ENCODE measurements at places on chromosomes 4 and X.

DNA sequence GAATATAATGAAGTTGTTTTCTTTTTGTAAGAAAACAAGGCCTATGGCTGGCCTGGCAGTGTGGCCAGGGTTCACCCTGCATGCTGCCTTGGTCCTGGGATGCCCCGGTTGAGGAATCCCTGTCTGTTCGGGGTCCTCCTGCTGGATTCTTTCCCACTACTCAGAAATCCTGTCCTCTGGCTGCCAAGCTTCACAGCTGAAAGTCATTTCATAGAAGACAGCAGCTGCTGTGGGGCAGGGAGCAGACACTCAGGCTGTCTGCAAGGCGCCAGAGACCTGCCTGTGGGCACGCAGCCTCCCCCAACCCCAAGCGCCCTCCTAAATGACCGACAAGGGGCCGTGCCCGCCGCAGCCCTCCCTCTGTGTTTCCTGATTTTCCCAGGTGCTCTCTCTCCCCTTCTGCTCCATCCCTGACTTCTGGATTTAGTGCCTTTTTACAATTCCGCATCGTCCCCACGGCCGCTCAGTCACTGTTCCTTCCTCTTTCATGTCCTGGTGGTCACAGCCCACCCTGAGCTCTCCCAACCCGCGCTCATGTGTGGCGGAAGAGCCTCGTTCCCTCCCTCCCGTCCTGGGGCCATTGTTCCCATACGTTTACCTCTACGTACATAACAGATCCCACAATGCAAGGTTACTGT is 27.5 kb downstream of the ZFYVE28 start:
- peaks cover 28% of the 10 kb centered on the region for H3K4me1 ChIP-seq
- peaks cover 9% of the 10 kb centered on the region for H3K27me3 ChIP-seq
- no peak overlapping the region for H3K27ac ChIP-seq
- H3K4me3 ChIP-seq = no peak overlapping the region
- no peak for DNase-seq
- H3K36me3 ChIP-seq = no peaks in the 10 kb centered on the region

GRCh38 chr4:149785696-149786431 is 29.8 kb downstream of the IQCM start:
- no peak overlapping the region for H3K27ac ChIP-seq
- no peaks in the 10 kb centered on the region for H3K36me3 ChIP-seq
- DNase-seq = no peak
- no peak overlapping the region for H3K4me3 ChIP-seq

GRCh38 chrX:154472685-154473632 is 6.1 kb downstream of the LAGE3 start:
- H3K4me1 ChIP-seq = no peaks in the 10 kb centered on the region
- H3K36me3 ChIP-seq = peaks cover 4% of the 10 kb centered on the region
- no peak overlapping the region for H3K27ac ChIP-seq
- H3K27me3 ChIP-seq = peaks cover 3% of the 10 kb centered on the region
- no peak overlapping the region for H3K4me3 ChIP-seq

- no peak overlapping the region for H3K27ac ChIP-seq
- DNase-seq = no peak
- H3K27me3 ChIP-seq = peaks cover 2% of the 10 kb centered on the region
- no peaks in the 10 kb centered on the region for H3K4me1 ChIP-seq
- H3K4me3 ChIP-seq = no peak overlapping the region
Observed at GRCh38 chrX:2423282-2423681, 77.5 kb downstream of the DHRSX start.

DNA sequence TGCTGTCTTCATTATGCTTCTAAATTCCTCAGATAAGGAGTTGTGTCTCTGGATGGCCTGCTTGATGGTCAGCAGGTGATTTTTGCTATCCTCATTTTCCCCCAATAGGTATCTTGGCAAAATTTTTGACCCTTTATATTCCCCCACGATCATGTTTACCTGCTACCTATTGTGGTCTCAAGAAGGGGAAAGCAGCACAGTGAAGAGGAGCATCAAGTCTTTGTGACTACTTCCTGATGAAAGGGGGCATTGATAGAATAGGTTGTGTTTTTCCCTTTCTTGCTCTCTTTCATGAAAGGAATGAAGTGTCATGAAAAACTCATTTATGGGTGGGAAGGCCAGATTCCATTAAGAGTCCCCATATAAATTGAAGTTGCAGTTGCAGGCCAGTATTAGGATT is 153.8 kb downstream of the KLF8 start:
- H3K36me3 ChIP-seq = no peaks in the 10 kb centered on the region
- no peak overlapping the region for H3K27ac ChIP-seq
- DNase-seq = no peak
- H3K27me3 ChIP-seq = no peaks in the 10 kb centered on the region
- no peaks in the 10 kb centered on the region for H3K4me1 ChIP-seq

- no peak overlapping the region for H3K4me3 ChIP-seq
- peaks cover 6% of the 10 kb centered on the region for H3K27me3 ChIP-seq
- H3K4me1 ChIP-seq = peaks cover 9% of the 10 kb centered on the region
- H3K27ac ChIP-seq = no peak overlapping the region
- no peak for DNase-seq
Observed at GRCh38 chr4:306551-306961, 1.3 kb upstream of the ZNF732 start.

- no peaks in the 10 kb centered on the region for H3K4me1 ChIP-seq
- H3K4me3 ChIP-seq = no peak overlapping the region
- no peaks in the 10 kb centered on the region for H3K36me3 ChIP-seq
- DNase-seq = no peak
- no peaks in the 10 kb centered on the region for H3K27me3 ChIP-seq
Observed at GRCh38 chr4:127574643-127575042, 58.1 kb upstream of the INTU start.

- H3K36me3 ChIP-seq = peaks cover 4% of the 10 kb centered on the region
- peaks cover 2% of the 10 kb centered on the region for H3K27me3 ChIP-seq
- peak overlapping the region; percentile 61 for H3K4me3 ChIP-seq
- peak overlapping the region; percentile 24 for H3K27ac ChIP-seq
- no peak for DNase-seq
Observed at GRCh38 chr4:181503687-181504390, 739.4 kb upstream of the TENM3 start.

- H3K27me3 ChIP-seq = no peaks in the 10 kb centered on the region
- no peaks in the 10 kb centered on the region for H3K4me1 ChIP-seq
- no peak for DNase-seq
Observed at GRCh38 chr4:102843938-102844337, 16.6 kb upstream of the UBE2D3 start.

DNA sequence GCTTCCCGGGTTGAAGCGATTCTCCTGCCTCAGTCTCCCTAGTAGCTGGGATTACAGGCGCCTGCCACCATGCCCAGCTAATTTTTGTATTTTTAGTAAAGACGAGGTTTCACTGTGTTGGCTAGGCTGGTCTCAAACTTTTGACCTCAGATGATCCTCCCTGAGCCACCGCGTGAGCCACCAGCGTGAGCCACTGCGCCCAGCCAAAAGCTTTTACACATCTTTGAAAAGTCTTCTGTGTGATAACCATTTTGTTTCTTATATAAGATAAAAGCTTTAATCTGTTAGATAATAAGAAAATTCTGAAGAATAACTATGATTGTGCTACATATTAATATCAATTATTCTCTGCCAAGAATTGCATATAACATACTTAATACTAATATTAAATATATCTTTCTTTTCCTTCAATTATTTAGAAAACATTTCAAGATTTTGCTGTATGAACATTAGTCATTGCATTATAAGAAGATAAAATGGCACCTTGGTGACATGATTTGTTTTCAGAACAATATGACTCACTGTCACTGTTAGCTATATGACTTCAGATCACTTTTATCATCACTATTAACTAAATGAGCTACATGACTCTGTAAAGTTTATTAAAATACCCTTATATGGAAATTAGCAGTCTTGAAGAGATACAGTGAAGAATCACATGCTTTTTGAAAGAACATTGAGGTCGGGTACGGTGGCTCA is 33.4 kb downstream of the RUFY3 start:
- no peak overlapping the region for H3K27ac ChIP-seq
- no peak for DNase-seq
- no peaks in the 10 kb centered on the region for H3K27me3 ChIP-seq
- no peak overlapping the region for H3K4me3 ChIP-seq
- H3K36me3 ChIP-seq = peaks cover 6% of the 10 kb centered on the region

DNA sequence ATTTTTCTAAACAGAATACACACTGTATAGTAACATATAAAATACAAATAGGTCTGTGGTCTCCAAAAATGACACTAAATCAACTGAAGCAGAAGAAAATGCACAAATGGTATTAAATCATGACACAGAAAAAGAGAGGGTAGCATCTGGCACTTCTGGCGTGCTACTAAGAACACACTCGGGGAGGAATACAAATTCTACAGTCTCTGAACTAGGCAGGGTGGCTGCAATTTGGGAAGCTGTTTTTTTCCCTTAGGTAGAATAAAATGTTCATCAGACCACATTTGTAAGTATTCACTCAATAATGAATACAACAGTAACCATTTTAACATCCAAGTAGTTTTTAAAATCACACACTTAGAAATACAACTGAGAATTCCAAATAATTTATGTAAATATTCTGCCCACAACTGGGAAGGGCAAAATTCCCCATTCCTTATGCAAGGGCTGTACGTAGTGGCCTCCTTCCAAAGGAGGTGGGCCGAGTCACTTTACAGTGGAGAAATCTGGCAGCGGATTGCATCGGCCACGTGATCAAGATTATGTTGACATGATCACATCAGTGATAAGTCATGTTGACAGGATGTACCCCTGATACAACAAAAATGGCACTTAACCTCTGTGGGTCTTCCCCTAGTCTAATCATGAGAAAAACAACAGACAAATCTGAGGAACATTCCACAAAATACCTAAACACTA is 101.1 kb downstream of the TSPAN5 start:
- peaks cover 4% of the 10 kb centered on the region for H3K36me3 ChIP-seq
- no peak overlapping the region for H3K27ac ChIP-seq
- no peak for DNase-seq
- peaks cover 23% of the 10 kb centered on the region for H3K4me1 ChIP-seq

GRCh38 chr4:2579910-2580309 is 43.5 kb downstream of the FAM193A start:
- H3K4me1 ChIP-seq = peaks cover 16% of the 10 kb centered on the region
- no peak overlapping the region for H3K4me3 ChIP-seq
- H3K27me3 ChIP-seq = no peaks in the 10 kb centered on the region
- H3K36me3 ChIP-seq = peaks cover 13% of the 10 kb centered on the region
- H3K27ac ChIP-seq = no peak overlapping the region
- no peak for DNase-seq

- no peak overlapping the region for H3K27ac ChIP-seq
- no peak overlapping the region for H3K4me3 ChIP-seq
- H3K27me3 ChIP-seq = no peaks in the 10 kb centered on the region
- H3K4me1 ChIP-seq = peaks cover 6% of the 10 kb centered on the region
- H3K36me3 ChIP-seq = no peaks in the 10 kb centered on the region
Observed at GRCh38 chr4:59553063-59553720, 1646.9 kb upstream of the ADGRL3 start.

- H3K4me3 ChIP-seq = no peak overlapping the region
- no peaks in the 10 kb centered on the region for H3K36me3 ChIP-seq
- no peak for DNase-seq
- peaks cover 18% of the 10 kb centered on the region for H3K4me1 ChIP-seq
- no peak overlapping the region for H3K27ac ChIP-seq
Observed at GRCh38 chr4:116024954-116025708, 911.7 kb upstream of the NDST4 start.

GRCh38 chr4:40843696-40844095 is 93.9 kb downstream of the NSUN7 start:
- no peak for DNase-seq
- H3K27ac ChIP-seq = no peak overlapping the region
- H3K27me3 ChIP-seq = peaks cover 6% of the 10 kb centered on the region
- H3K4me1 ChIP-seq = peaks cover 16% of the 10 kb centered on the region
- peaks cover 8% of the 10 kb centered on the region for H3K36me3 ChIP-seq

DNA sequence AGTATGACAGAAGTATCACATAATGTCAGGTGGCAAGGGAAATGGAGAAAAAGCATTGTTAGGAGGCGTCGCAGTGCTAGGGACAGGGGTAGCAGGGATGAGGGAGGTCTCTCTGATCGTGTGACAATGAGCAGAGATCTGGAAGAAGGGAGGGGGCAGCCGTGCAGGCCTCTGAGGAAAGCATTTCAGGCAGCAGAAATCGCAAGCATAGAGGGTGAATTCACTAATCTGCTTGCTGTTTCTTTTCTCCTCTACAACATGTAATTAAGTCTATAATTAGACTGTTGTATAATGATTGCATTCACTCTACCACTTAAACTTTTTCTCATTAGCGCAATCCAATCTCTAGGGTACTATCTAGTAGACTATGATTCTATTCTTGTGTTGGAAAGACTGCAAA is 9.1 kb downstream of the CYP4V2 start:
- peaks cover 4% of the 10 kb centered on the region for H3K27me3 ChIP-seq
- H3K27ac ChIP-seq = no peak overlapping the region
- H3K36me3 ChIP-seq = no peaks in the 10 kb centered on the region
- no peak for DNase-seq
- no peak overlapping the region for H3K4me3 ChIP-seq

DNA sequence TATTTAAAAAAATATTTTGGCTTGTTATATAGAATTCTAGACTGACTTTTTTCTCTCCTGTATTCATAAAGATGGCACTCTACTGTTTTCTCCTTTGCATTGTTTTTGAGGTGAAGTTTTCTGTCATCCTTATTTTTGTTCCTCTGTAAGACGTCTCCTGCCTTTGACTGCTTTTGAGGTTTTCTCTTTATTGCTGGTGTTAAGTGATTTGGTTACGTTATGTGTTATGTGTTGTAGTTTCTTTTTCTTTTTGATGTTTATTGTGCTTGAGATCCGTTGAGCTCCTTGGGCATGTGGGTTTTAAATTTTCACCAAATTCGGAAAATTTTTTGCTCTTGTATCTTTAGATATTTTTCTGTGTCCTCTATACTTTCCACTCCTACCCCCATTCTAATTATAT is 50.0 kb downstream of the KDM6A start:
- H3K4me3 ChIP-seq = no peak overlapping the region
- H3K36me3 ChIP-seq = no peaks in the 10 kb centered on the region
- peak overlapping the region; percentile 21 for H3K27ac ChIP-seq
- DNase-seq = no peak
- peaks cover 1% of the 10 kb centered on the region for H3K27me3 ChIP-seq

- no peak for DNase-seq
- H3K27ac ChIP-seq = no peak overlapping the region
- H3K36me3 ChIP-seq = no peaks in the 10 kb centered on the region
- peaks cover 31% of the 10 kb centered on the region for H3K27me3 ChIP-seq
Observed at GRCh38 chr4:110638089-110638746, 15.3 kb upstream of the PITX2 start.

GRCh38 chrX:41789374-41789773 is 65.4 kb downstream of the GPR82 start:
- peaks cover 6% of the 10 kb centered on the region for H3K36me3 ChIP-seq
- DNase-seq = no peak
- no peak overlapping the region for H3K4me3 ChIP-seq
- no peak overlapping the region for H3K27ac ChIP-seq

GRCh38 chrX:21295246-21295820 is 78.9 kb upstream of the CNKSR2 start:
- H3K4me1 ChIP-seq = no peaks in the 10 kb centered on the region
- H3K4me3 ChIP-seq = no peak overlapping the region
- DNase-seq = no peak
- peaks cover 2% of the 10 kb centered on the region for H3K27me3 ChIP-seq
- no peak overlapping the region for H3K27ac ChIP-seq
- no peaks in the 10 kb centered on the region for H3K36me3 ChIP-seq

Measured in endothelial cell (in vitro differentiated cells).